A549 treated with Hydrocortisone at 1 μM for 4 hours (cell line): ENCODE measurements at places on chromosomes 1 and 21. TPM values are rescaled to one million over a fixed set of nuclear protein-coding genes. Genes with fewer than 3 reads are reported as not detected.

EXTL2 gene
- 6.0 to 8.3 TPM (median 7.3 TPM) in 5 replicates for total RNA-seq

FCAMR gene
- total RNA-seq: 0.08 TPM in 1 of 5 replicates, not detected in the others

TAL1 gene
- total RNA-seq: 0.02 TPM in 1 of 5 replicates, not detected in the others

MARK1 gene
- 0.06 to 0.32 TPM (median 0.10 TPM) in 5 replicates for total RNA-seq

MEX3A gene
- 1.2 to 2.4 TPM (median 2.2 TPM) in 5 replicates for total RNA-seq

LIX1L gene
- 11.1 to 17.0 TPM (median 12.6 TPM) in 5 replicates for total RNA-seq

LORICRIN gene
- not detected in 5 replicates for total RNA-seq

FNDC10 gene
- 5.5 to 8.9 TPM (median 7.8 TPM) in 5 replicates for total RNA-seq

TDRKH gene
- total RNA-seq: 5.5 to 7.3 TPM (median 5.8 TPM) in 5 replicates

SCP2 gene
- total RNA-seq: 47.0 to 66.7 TPM (median 50.4 TPM) in 5 replicates

C4BPA gene
- 0.45 to 0.99 TPM (median 0.53 TPM) in 5 replicates for total RNA-seq

LEMD1 gene
- not detected in 5 replicates for total RNA-seq

C1orf141 gene
- total RNA-seq: not detected in 5 replicates

RPE65 gene
- not detected in 5 replicates for total RNA-seq

LCE1B gene
- total RNA-seq: 0.11 TPM in 1 of 5 replicates, not detected in the others

DNASE2B gene
- not detected in 5 replicates for total RNA-seq

ARHGEF16 gene
- 4.5 to 5.4 TPM (median 5.1 TPM) in 5 replicates for total RNA-seq

CCDC181 gene
- 0.06 to 0.22 TPM (median 0.13 TPM) in 4 of 5 replicates, not detected in the other for total RNA-seq

PRKAA2 gene
- total RNA-seq: 1.5 to 2.3 TPM (median 1.8 TPM) in 5 replicates

SHISA4 gene
- 11.2 to 16.9 TPM (median 16.0 TPM) in 5 replicates for total RNA-seq

BNIPL gene
- total RNA-seq: 0.03 to 0.28 TPM (median 0.09 TPM) in 5 replicates

AKR7A2 gene
- total RNA-seq: 34.9 to 51.7 TPM (median 50.3 TPM) in 5 replicates

B3GALT6 gene
- 11.3 to 19.2 TPM (median 17.6 TPM) in 5 replicates for total RNA-seq

RNF186 gene
- not detected in 5 replicates for total RNA-seq

TCHH gene
- 0.16 to 0.30 TPM (median 0.29 TPM) in 5 replicates for total RNA-seq

CFAP107 gene
- not detected in 5 replicates for total RNA-seq

OR2G6 gene
- not detected in 5 replicates for total RNA-seq

AGO3 gene
- total RNA-seq: 6.1 to 8.8 TPM (median 8.1 TPM) in 5 replicates

C1orf53 gene
- 4.1 to 8.6 TPM (median 7.0 TPM) in 5 replicates for total RNA-seq

PDC gene
- total RNA-seq: not detected in 5 replicates

ARHGAP30 gene
- 0.05 to 0.15 TPM (median 0.12 TPM) in 5 replicates for total RNA-seq

PODN gene
- 0.05 TPM in 1 of 5 replicates, not detected in the others for total RNA-seq

LIN28A gene
- total RNA-seq: not detected in 5 replicates

ADAMTS1 gene
- total RNA-seq: 0.02 to 0.59 TPM (median 0.08 TPM) in 5 replicates

ELAPOR1 gene
- total RNA-seq: 0.38 to 0.47 TPM (median 0.46 TPM) in 5 replicates

CSMD2 gene
- not detected in 5 replicates for total RNA-seq

MCOLN2 gene
- 2.1 to 2.7 TPM (median 2.4 TPM) in 5 replicates for total RNA-seq

LRRC3 gene
- total RNA-seq: 1.7 to 2.3 TPM (median 2.2 TPM) in 5 replicates

LMX1A gene
- total RNA-seq: not detected in 5 replicates

UBE2Q1 gene
- total RNA-seq: 56.7 to 75.3 TPM (median 67.8 TPM) in 5 replicates

DNAI4 gene
- 0.17 to 3.0 TPM (median 1.1 TPM) in 5 replicates for total RNA-seq

PADI3 gene
- total RNA-seq: 0.71 to 1.2 TPM (median 0.95 TPM) in 5 replicates

ZSWIM5 gene
- total RNA-seq: 0.59 to 0.67 TPM (median 0.64 TPM) in 5 replicates

ACKR1 gene
- 0.05 to 0.15 TPM (median 0.06 TPM) in 3 of 5 replicates, not detected in the others for total RNA-seq

S100A7A gene
- not detected in 5 replicates for total RNA-seq

RPS8 gene
- 1,477 to 1,763 TPM (median 1,692 TPM) in 5 replicates for total RNA-seq

USP48 gene
- total RNA-seq: 13.9 to 20.6 TPM (median 16.5 TPM) in 5 replicates

ZDHHC18 gene
- total RNA-seq: 40.4 to 44.5 TPM (median 41.3 TPM) in 5 replicates

PLA2G2C gene
- not detected in 5 replicates for total RNA-seq

FMOD gene
- total RNA-seq: 0.03 to 0.06 TPM (median 0.06 TPM) in 3 of 5 replicates, not detected in the others

CYYR1 gene
- not detected in 5 replicates for total RNA-seq

CFHR5 gene
- total RNA-seq: not detected in 5 replicates

ERICH3 gene
- total RNA-seq: not detected in 5 replicates

RXFP4 gene
- total RNA-seq: not detected in 5 replicates

USP24 gene
- total RNA-seq: 12.3 to 17.5 TPM (median 13.8 TPM) in 5 replicates

FMO1 gene
- total RNA-seq: not detected in 5 replicates

SLC30A10 gene
- 0.03 to 0.05 TPM (median 0.05 TPM) in 5 replicates for total RNA-seq

KRTAP8-1 gene
- total RNA-seq: not detected in 5 replicates

ADAMTSL4 gene
- total RNA-seq: 4.4 to 7.3 TPM (median 6.8 TPM) in 5 replicates
